Tibial nerve (tissue), 4 donors: ENCODE measurements at places on chromosomes 2 and 18. TPM values are rescaled to one million over a fixed set of nuclear protein-coding genes. Genes with fewer than 3 reads are reported as not detected.

DNA sequence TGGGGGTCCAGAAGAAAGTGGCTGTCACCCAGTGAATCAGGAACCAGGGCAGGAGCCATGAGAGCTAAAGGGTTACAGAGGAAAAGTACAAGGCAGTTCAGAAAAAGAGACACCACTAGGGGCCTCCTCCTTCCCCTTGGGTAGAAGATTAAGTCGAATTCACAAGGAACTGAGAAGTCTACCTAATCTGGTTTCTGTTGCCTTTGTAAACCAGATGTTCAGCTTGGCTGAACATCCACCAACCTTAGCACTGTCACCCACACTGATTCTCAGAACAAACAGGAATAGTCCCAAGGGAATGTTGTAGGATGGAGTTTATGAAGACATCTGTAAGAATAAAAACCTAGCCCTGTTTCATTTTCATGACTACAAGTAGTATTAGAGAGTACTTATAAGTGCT, 90.4 kb upstream of the NOSTRIN start:
- DNase-seq, result no peak

Gene RAX
- not detected for total RNA-seq

DNA sequence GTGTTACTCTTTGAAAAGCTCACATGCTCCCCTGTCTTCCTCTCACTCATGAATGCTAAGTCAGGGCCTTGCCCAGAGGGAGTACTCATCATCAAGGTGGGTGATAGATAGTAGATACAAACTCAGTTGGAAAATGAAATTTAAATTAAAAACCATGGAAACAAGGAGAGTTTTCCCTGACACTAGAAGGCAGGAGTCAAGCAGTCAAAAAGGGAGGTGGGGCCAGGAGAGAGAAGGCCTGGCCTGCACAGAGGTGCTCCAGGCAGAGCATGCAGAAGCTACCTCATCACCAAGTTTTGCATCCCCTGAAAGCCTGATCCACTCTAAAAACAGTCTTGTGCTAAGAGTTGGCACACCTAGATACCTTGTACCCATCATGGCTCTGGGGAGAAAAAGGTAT, 143.7 kb downstream of the MYO5B start:
- DNase-seq, result no peak

DNA sequence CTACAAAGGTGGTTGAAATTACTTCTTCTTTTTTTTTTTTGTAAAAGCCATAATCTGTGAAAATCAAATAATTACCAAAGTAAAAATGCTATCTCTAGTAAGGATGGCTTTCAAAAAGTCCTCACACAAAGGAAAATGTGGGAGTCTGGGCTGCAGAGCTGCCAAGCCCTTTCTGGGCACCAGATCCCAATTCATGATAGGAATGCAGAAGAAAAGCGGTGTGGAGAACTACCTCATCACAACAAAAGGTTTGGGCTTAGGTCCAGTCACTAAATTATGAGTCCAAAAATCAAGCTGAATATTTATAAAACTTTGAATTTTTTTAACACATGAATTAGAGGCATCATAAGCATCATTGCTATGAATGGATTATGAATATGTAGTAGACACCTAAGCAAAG, 30.8 kb upstream of the EPHA4 start:
- no peak for DNase-seq

GRCh38 chr2:43519643-43520221, 76.1 kb downstream of the THADA start:
- no peak for DNase-seq

DNA sequence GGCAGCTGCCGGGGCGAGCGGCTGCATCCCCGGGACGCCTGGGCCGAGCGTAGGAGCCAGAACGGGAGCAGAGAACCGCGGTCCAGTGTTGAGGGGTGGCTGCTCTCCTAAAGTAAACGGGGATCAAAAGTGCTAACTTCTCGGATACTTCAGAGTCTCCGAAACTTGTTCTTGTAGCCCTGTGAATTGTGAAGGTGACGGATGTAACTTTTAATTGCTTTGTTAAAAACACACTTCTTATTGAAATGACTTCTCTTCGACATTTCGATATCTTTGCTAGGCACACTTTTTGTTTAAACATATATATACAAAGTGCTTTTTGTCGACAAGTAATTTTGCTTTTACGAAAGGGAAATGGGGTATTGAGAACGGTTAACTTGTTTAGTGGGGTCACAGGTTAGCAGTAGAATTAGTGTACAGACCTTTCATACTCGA, 540 bp downstream of the ATP9B start:
- DNase-seq, result no peak

- peak; percentile 38 for DNase-seq
Measured at GRCh38 chr2:157838442-157839161, 37.5 kb downstream of the ACVR1 start.

DNA sequence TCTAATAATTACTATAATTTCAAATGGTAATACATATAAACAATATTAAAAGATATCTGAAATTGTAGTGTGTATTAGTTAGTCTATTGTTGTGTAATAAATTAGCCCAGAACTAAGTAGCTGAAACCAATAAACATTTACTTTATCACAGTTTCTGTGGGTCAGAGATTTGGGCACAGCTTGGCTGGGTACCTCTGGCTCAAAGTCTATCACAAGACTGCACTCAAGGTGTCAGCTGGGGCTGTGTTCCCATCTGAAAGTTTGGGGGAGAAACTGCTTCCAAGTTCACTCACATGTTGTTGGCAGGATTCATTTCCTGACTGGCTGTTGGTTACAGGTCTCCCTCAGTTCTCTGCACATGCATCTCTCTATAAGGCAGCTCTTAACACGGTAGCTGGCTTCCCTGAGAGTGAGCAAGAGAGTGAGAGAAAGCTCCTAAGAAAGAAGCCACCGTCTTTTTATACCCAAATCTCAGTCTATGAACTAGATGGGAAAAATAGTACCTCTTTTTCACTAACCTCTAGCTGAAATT, 25.6 kb upstream of the WIPF1 start:
- DNase-seq, result no peak

Gene CDH2
- total RNA-seq, result 7.5 TPM

Gene BCL2
- 79.1 TPM for total RNA-seq

DNA sequence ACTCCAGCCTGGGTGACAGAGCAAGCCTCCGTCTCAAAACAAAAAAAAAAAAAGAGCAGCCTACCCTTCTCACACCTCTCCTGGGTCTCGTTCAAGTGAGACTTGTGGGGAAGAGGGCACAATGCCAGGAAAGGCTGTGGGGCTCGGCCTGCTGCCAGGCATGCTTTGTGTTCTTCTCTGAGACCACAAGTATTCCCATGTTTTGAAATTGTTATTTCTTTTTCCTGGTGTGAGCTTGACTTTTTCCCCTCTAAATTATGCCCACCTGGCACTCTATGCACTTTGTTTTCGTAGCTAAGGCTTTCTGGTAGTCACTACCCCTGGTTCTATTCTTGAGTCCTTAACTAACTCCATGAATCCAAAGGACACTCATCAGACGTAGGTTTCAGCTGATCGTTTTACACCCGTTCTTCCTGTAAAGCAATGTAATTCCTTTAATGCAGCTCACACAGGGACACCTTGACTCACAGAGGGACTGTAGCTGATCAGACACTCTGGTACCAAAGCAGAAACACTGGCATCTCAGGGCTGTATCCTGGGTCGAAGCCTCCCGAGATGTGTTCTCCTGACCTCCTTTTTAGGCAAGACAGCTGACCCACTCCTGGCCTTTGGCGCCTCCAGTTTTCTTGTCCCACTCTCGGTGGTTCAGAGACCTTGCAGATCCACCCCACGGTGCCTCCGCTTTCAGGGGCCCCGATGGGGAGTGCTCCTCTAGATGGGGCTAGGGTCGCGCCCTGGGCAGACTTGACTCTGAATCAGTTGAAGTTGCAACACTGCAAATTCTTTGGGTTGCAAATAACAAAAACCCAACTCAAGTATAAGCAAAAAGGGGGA, 193.3 kb upstream of the AGAP1 start:
- DNase-seq, result peak; percentile 17

DNA sequence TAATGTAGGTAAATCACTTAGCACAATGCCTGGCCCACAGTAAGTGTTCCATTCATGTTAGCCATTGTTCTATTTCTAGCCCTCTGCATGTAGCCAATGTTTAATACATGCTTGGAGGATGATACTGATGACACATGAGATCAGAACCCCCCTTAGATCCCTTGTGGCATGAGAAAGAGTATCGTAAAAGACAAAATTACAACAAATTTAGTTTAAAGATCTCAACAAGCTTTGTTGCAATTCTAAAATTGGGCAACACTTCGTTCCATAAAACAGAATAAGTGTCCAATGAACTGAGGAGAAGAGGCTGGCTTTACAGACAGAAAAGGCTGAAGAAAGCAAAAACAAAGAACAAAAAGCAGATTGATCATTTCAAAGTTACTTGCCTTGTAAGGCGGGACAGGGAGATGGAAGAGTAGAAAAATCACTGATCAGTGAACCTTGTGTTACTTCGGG, 148.7 kb upstream of the SLC1A4 start:
- DNase-seq, result no peak

GRCh38 chr2:106205488-106205887, 11.4 kb upstream of the UXS1 start:
- no peak for DNase-seq

GRCh38 chr2:171541202-171541887, 19.1 kb downstream of the CYBRD1 start:
- DNase-seq, result no peak

- no peak for DNase-seq
Measured at GRCh38 chr2:229376866-229377265, 105.8 kb upstream of the PID1 start.

Gene UBXN2A
- total RNA-seq, result 15.3 TPM

- DNase-seq, result no peak
Measured at GRCh38 chr2:234378440-234378839, 118.4 kb downstream of the ARL4C start.

- no peak for DNase-seq
Measured at GRCh38 chr2:24816404-24816803, 23.2 kb downstream of the CENPO start.

DNA sequence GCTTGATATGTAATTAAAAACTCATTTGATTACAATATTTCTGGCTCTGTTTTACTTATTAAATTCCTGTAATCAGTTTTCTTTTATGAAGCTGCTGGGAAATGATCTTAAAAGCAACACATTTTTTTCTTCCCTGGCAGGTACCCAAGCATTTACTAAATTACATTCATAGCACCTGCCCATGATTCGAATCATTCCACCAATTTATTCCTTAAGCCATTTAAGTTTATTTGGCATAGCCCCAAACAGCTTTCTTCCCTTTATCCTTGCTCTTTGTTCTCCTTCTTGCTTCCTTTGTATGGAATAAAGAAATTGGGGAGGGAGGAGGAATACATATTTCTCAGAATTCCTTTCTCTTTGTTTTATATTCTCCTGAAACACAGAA, 241.3 kb downstream of the AGPS start:
- no peak for DNase-seq

DNA sequence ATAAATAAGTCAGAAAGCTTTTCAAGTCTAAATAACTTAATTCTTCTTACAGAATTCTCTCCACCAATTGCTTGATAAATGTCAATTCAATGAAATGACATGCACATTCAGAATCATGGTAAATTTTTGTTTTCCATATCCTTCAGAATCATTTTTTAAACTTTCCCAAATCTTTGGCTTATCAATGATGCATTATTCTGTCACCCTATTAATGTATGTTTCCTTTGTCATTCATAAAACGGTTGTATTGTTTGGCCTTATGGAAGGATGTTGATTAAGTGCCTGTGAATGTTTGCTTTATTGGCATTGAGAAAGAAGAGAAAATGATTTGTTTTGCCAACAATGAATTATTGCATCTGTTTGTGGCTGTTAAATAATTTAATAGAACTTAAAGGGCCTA, 260.9 kb downstream of the PLCL1 start:
- DNase-seq, result no peak

GRCh38 chr2:236670235-236670620, 100.6 kb downstream of the ACKR3 start:
- DNase-seq, result no peak

DNA sequence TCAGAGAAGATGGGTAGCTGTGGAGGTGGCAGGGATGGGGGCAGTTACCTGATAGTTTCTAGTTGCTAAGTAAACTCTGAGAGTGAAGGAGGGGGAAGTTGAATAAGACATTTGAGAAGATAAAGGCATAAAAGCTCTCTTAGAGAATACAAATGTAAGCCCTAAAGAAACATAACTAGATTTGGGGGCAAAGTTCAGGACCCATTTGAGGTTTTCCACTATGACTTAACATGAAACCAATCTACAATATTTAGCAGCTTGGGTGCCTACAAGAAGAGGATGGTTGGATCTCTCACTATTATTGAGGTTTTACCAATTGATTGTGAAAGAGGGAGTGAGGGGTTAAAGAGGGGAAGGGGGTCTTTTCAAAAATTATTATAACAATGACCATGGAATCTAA, 34.4 kb upstream of the LYPD6 start:
- no peak for DNase-seq

DNA sequence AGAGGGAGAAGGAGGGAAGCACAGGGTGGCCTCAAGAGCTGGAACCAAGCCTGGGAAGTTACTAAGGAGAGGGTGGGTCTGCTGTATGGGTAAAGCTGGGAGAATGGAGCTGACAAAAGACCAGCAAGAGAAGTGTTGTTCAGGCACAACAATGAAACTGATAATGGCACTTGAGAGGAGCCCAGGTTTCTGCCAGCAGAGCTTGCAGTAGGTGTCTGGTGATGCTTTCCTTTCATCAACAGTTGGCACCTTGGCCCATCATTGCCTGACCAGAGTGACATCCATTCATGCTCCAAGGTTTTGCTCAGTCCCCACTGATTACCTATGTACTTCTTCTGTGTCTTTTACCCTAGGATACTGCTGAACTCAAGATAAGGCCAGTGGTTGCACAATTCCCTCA, 92.9 kb upstream of the CXCR4 start:
- DNase-seq, result no peak

DNA sequence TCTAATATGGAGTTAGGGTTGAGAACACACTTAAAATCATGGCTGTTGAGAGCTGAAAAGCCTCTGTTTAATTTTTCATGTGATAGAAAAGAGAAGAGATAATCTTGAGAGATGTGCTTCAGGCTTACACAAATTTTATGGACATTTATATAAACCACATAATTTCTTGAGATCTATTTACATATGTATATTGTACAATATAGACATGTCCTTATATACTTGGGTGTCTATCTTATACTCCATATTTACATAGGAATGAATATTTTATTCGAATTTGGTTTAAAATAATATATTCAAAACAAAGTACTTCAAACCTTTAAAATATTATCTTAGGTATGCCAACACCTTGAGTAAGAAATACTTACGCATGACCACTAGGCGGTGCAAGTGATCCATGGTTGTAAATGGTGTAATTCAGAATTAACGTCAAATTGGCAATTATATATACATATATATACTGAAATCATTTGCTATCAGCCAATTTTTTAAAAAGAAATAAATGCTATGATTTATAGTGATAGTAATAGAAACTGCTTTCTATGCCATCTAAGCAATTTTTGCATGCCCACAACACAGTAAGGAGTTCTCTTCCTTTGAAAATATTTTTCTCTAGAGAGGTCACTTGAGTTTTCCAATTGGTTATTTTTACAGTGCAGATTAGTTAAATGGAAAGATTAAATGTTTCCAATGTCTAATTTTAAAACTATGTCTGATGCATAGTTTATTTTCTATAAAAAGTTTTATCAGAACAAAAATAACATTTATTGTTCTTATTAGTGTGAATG, 37.6 kb upstream of the SPAG16 start:
- peak; percentile 24 for DNase-seq

- DNase-seq, result no peak
Measured at GRCh38 chr2:109554758-109555157, 59.0 kb downstream of the SEPTIN10 start.
